Sciatic nerve (tissue), 2 donors: ENCODE measurements at places on chromosomes 6 and 20.

- DNase-seq: no peak
Measured at GRCh38 chr6:141677598-141678211, 455.0 kb upstream of the GJE1 start.

- DNase-seq: no peak
Measured at GRCh38 chr20:21360705-21361104, 36.6 kb downstream of the NKX2-4 start.

- DNase-seq: peak; percentile 73
Measured at GRCh38 chr6:158605266-158605878, 39.2 kb downstream of the DYNLT1 start.

DNA sequence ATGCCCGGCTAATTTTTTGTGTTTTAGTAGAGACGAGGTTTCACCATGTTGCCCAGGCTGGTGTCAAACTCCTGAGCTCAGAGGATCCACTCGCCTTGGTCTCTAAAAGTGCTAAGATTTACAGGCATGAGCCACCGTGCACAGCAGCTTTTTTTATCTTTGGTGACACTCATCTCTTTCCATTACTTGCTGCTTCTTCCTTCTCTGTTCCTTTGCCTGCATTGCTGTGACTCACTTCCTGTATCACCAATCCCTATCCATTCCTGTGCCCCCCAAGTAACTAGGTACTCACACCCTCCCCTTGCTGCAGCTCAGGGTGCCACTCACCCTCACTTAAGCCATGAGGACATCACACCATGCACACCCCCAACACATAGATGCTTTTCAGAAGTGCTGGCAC, 24.6 kb downstream of the KHDC1L start:
- no peak for DNase-seq
